AG08396 (cell line): ENCODE measurements at places on chromosomes 12 and 14.
A peak's percentile ranks its signal among the peaks of the same experiment; 100 is the strongest.

DNA sequence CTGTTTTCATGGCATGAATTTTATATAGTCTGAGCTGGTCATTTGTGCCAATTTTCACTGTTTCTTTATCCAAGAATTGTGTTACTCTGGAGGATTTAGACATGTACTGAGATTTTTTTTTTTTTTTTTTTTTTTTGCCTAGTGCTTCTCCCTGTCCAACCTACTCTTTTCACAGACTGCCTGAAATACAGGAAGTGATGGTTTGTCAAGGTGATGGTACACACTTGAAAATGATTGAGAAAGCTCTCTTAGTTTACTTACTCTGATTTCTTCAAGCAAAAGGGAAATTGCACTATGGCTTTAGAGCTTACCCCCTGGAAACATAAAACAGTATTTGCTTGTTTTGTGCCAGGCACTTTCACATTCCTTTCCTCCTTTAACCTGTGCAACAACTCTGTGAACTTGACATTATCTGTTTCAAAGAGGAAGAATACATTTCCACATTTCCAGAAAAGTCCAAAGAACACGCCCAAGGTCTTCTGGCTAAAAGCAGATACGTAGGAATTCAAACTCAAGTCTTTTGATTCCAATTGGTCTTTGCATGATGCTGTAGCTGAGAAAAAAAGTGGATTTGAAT lies 181.1 kb downstream of the SLC15A5 start:
- DNase-seq = no peak

DNA sequence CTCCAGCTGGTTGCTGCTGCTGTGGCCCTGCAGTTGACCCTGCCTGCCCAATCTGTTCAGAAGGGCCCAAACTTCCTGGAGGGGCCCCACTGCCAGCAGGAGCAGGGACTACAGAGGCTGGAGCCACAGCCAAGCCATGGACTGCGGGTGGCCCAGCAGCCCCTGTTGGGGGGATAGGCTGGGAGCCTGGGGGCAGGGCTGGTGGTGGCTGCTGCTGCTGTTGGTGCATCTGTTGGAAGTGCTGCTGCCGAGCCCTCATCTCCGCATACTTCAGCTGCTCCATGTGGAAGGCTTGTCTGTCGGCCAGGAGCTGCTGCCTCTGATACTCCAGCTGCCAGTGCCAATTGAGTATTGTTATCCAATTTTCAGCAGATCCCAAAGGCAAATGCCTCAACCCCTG lies 7.2 kb downstream of the MYL6 start:
- no peak for DNase-seq

- DNase-seq = no peak
These were observed 30.6 kb upstream of the TMX1 start for GRCh38 chr14:51209457-51209856.

GRCh38 chr14:95057851-95058250 lies 99.5 kb downstream of the DICER1 start:
- DNase-seq = no peak

GRCh38 chr12:51620448-51620847 lies 29.4 kb downstream of the SCN8A start:
- no peak for DNase-seq

- peak; percentile 67 for DNase-seq
These were observed 32.7 kb upstream of the FBLN5 start for GRCh38 chr14:91980157-91980556.

GRCh38 chr12:30859226-30859625 lies 67.3 kb upstream of the TSPAN11 start:
- DNase-seq = no peak

- peak; percentile 32 for DNase-seq
These were observed 713 bp downstream of the FRMD6 start for GRCh38 chr14:51652168-51653078.

- DNase-seq = no peak
These were observed 158.5 kb downstream of the APAF1 start for GRCh38 chr12:98803468-98804209.

- DNase-seq = no peak
These were observed 27.8 kb downstream of the CLIP1 start for GRCh38 chr12:122394626-122395194.

- DNase-seq = no peak
These were observed 1052.1 kb downstream of the TMEM121 start for GRCh38 chr14:106578481-106578880.

DNA sequence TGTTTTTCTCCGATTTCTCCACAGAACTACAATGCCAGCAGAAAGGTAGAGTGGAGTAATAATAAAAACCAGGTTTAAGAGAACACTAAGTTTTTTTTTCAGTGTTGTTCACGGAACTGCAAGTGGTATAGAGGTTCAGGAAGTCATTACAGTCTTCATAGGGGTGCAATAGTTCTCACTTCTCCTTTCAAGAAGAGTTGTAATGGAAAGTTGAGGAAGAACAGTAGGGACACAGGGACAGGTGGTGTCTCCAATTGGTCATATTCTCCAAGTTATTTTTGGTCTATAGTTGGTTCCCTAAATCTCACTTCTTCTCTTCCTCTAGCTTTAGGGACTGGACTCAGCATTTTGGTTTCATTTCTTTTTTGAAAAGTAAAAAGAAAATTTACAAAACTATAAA lies 894.0 kb downstream of the NRXN3 start:
- DNase-seq = no peak

GRCh38 chr12:56146492-56147460 lies 5.6 kb upstream of the MYL6B start:
- DNase-seq = no peak

- no peak for DNase-seq
These were observed 556.5 kb downstream of the LRFN5 start for GRCh38 chr14:42163136-42163535.

- no peak for DNase-seq
These were observed 31.6 kb downstream of the AK7 start for GRCh38 chr14:96423446-96424108.

GRCh38 chr14:30885840-30886740 lies 11.7 kb downstream of the COCH start:
- DNase-seq = no peak

GRCh38 chr12:113933201-113933786 lies 32.8 kb downstream of the RBM19 start:
- DNase-seq = no peak

DNA sequence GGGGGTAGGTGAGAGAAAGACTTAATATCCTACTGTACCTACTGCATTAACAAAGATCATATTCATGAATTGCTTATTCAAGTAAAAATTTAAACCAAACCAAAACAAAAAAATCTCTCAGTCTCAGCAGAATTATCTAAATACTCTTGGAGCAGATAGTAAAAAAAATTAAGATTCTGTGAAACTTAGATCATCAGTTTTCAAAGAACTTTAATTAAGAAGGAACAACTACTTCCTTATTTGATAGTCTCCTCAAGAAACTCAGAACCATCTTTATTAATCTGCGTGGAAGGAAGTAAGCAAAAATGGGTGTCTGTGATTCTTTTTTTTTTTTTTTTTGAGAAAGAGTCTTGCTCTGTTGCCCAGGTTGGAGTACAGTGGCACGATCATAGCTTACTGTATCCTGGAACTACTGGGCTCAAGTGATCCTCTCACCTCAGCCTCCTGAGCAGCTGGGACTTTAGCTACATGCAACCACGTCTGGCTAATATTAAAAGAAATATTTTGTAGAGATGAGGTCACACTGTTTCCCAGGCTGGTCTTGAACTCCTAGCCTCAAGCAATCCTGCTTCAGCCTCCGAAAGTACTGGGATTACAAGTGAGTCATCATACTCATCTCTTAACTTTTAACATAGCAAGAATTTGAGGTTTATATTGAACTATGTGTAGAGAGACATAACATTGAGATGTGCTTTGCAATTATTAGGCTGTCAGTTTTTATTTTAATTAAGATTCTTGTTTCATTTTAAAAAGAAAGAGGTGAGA lies 37.4 kb downstream of the GAS2L3 start:
- no peak for DNase-seq

- no peak for DNase-seq
These were observed 89.3 kb downstream of the DUSP6 start for GRCh38 chr12:89262855-89263552.

DNA sequence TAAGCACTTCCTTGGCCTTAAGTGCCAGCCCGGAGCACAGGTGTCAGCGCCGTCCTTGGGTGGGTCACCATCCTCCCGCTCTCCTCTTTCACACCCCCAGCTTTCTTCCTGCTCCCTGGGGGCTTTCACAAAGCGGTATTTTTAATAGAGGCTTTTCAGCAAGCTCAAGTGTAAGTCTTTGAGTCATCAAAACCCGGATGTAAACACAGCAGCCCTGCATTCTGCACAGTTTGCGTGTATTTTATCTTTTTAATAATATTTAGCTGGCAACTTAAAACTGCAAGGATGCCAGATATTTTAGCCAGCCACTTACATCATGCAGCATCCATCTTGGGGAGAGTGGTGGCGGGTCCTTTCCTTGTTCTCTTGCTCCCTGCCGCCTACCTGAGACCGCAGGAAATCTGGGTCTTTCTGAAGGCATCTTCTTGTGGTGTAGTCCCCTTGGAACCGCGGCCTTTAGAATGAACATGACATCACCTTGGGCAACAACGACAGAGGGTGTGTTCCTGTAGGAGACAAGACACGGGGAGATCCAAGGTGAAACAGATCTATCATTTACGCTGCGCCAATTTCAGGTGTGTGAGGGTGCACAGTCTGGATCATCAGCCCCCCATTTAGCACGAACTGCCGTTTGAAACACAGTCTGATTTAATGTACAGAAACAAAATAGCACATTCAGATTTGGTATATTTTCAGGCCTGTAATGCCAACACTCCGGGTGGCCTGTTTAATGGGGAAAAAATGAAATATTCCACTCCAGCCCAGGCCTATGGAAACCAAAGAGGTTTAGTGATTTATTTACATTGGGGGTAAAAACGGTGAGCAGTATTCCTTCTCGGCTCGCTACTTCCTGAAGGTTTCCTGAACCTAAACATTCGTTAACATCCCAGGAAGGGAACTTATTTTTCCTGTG lies 12.5 kb upstream of the IRF2BPL start:
- DNase-seq = peak; percentile 55
